SJCRH30 (cell line): ENCODE measurements at places on chromosomes 5 and 9. TPM values are rescaled to one million over a fixed set of nuclear protein-coding genes. Genes with fewer than 3 reads are reported as not detected.

The LRRTM2 gene
- total RNA-seq: 0.89 and 1.6 TPM in 2 replicates

The PCDHGA2 gene
- 0.71 and 1.0 TPM in 2 replicates for total RNA-seq

The NIPAL4 gene
- not detected in 2 replicates for total RNA-seq

The FGFR4 gene
- 563 and 588 TPM in 2 replicates for total RNA-seq

The TOR2A gene
- 3.9 and 5.8 TPM in 2 replicates for total RNA-seq

The CCDC183 gene
- 0.14 TPM in 1 of 2 replicates, not detected in the other for total RNA-seq

The ECPAS gene
- total RNA-seq: 112 and 123 TPM in 2 replicates

The SH2D3C gene
- total RNA-seq: 0.99 and 1.4 TPM in 2 replicates

The CAMLG gene
- total RNA-seq: 27.5 and 31.4 TPM in 2 replicates

The IL7R gene
- 0.14 TPM in 1 of 2 replicates, not detected in the other for total RNA-seq

The CCL19 gene
- not detected in 2 replicates for total RNA-seq

The FAM78A gene
- 2.2 and 2.4 TPM in 2 replicates for total RNA-seq

The SLC1A1 gene
- not detected in 2 replicates for total RNA-seq

The ARL14EPL gene
- 0.06 and 0.66 TPM in 2 replicates for total RNA-seq

The GGTA1 gene
- not detected in 2 replicates for total RNA-seq

The ABLIM3 gene
- 0.10 and 0.33 TPM in 2 replicates for total RNA-seq

The PCDHB11 gene
- total RNA-seq: 8.9 and 9.8 TPM in 2 replicates

- DNase-seq: no peak
Observed at GRCh38 chr5:2997179-2997578, 245.7 kb upstream of the IRX2 start.

GRCh38 chr5:133487093-133487492 lies 125.2 kb downstream of the FSTL4 start:
- no peak for DNase-seq

DNA sequence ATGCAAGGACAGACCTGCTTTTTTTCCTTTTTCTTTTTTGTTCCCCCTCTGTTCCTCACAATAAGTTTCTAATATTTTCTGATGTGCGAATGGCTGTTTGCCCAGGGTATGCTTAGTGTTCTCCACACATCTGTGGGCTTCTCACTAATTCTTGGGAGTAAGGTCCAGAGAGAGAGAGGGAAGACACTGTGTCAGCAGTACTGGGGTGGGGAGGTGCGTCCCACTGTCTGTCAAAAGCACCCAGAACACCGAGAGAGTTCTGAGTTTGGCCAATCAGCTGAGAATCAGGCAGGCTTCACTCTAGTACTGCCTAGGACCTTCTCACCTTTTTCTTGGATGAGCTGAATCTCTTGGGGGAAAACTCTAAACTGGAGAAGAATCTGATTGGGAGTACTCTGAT lies 61.8 kb downstream of the ELL2 start:
- DNase-seq: no peak

GRCh38 chr9:14081745-14082144 lies 232.2 kb downstream of the NFIB start:
- no peak for DNase-seq

DNA sequence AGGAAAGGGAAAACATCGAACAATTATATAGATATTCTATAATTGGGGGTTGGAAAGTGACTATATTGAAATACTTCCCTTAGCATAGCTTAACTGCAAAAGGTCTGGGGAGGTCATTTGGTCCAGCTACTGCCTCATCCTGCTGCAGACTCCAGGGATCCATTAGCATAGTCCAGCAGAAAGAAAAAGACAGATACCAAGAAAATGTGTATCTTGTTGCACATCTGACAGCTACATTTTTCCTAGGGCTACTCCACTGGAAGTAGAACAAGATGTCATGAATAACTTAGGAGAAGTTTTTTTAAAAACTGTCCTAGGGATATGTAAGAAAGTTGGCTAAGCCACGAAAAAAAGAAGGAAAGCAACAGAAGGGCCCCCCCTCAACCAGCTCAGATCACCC lies 92.9 kb upstream of the SLC30A5 start:
- no peak for DNase-seq

- no peak for DNase-seq
Observed at GRCh38 chr5:39433848-39434247, 9.1 kb upstream of the DAB2 start.

DNA sequence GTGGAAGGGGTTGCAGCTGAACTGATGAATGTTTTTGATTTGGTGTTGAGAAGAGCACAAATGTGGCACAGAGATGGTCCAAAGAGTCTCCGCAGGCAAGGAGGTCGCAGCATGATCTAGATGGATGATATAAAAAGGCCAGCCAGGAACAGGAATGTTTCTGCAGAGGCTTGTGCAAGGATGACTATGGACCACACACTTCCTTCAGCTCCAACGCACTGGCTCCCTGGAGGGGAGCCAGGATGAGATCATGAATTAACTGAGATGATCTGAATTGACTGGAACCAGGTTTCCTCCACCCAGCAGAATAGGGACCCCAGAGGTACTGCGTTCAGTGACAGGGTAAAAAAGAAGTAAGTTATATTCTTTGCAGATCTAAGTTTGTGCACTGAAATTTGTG lies 89.0 kb downstream of the ARSB start:
- DNase-seq: peak; percentile 30

- DNase-seq: no peak
Observed at GRCh38 chr5:115888027-115888426, 46.3 kb downstream of the AP3S1 start.

DNA sequence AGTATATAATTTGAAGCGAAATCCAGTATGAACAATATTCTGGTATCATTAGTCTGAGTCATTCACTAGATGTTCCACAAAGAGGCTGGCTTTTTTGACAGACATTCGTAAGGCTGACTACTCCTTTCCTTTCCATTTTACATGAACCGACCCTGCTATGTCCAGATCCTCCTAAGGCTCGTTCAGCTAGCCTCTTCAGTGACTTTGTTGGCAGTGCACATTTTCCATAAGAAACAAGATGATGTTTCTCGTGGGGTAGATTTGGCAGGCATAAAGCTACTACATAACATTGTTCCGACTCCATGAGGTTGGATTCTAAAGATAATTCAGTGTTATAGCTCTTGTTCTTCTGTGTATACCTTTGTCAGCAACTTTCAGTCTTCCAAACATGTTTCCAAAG lies 49.0 kb downstream of the ZNF462 start:
- DNase-seq: no peak

- DNase-seq: no peak
Observed at GRCh38 chr5:75640395-75640794, 29.1 kb downstream of the ANKDD1B start.

DNA sequence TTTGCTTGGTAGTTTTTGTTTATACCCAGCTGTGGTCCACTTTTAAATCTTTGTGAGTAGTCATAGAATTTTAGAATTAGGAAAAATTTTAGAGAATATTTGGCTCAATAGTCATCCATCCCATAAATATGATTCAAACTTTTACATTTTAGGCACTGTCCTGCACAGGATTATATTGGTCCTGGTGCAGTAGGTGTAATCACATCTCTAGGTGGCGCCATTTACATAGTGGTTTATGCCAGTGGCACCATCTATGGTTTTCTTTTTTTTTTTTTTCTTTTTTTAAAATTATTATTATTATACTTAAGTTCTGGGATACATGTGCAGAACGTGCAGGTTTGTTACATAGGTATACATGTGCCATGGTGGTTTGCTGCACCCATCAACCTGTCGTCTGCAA lies 260.7 kb upstream of the KCNN2 start:
- peak; percentile 19 for DNase-seq

DNA sequence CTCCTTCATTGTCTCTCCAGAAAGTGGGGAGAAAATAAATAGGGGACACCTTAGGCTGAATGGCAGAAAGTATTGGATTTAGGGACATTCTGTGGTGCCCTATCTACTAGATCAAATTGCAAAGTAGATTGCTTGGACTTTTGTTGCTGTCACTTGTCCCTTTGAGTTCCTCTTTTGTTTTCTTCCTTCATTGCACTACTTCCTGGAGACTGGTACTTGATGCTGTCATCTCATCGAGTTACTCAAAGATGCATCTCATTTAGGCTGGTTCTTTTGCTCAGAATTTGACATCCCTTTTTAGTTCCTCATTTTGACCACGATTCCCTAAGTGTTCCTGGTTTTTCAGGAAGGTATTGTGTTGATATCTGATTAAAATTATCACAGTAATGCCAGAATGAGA lies 137.6 kb downstream of the ADGRV1 start:
- no peak for DNase-seq

- peak; percentile 48 for DNase-seq
Observed at GRCh38 chr9:5515261-5515650, 4.9 kb downstream of the PDCD1LG2 start.

- no peak for DNase-seq
Observed at GRCh38 chr9:132681561-132681960, 11.3 kb downstream of the GTF3C4 start.

DNA sequence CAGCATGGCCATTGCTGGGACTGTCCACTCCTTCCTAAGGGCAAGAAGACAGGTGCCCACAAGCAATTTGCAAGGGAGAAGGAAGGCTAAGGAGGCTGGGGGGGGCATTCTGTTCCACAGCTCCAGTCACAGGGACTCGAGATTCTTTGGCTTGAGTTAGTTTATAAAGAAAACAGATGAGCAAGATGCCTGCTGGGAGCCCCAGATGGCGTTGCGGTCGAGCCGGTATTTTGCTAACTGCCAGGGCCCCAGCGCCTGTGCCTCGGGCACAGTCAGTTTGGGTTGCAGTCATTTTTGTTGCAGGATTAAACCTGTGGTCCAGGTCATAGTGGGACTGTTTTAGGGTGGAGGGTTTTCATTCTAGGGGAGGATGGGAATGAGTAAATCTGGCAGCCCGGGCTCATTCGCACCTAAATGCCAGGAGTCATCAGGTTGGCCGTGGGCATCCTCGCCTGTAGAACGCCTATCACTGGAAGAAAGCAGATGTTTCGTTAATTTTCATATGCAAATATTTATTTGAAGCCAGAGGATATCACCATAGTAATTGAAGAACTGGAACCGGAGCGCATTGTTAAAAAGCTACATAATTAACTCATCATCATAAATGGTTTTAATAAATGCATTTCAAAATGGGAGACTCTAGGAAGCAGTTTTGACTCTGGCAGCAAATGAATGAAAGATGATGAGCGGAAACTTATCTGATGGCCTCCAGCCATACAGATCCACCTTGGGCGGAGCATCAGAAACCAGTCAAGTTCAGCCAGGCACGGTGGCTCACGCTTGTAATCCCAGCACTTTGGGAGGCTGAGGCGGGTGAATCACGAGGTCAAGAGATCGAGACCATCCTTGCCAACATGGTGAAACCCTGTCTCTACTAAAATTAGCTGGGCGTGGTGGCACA lies 87.1 kb upstream of the FCN2 start:
- DNase-seq: no peak

- no peak for DNase-seq
Observed at GRCh38 chr5:39020458-39020857, 53.7 kb downstream of the RICTOR start.

DNA sequence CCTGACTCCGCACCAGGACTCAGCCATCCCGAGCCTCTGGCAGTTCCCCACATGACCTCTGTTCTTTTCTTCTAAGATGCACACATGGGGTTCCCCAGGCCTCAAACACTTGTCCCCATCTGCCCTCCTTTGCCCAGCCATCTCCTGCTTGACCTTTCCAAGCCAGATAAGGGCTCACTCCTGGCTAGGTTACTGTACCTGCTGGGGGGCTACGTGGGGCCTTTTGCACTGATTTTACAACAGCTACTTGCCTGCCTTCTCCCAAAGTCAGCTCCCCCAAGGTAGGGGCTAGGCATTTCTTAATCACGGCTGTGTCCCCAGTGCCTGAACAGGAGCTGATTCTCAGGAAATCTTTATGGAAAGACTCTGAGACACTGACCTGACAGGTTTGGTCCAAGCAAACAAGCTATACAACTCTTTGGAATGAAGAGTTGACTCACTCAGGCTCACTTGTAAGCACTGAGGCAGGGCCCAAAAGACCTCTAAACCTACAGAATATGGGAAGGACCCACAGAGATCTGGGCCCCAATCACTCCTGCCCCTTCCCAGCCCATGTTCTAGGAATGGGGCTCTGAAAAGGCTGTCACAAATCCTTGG lies 2.5 kb downstream of the MACROH2A1 start:
- DNase-seq: no peak

DNA sequence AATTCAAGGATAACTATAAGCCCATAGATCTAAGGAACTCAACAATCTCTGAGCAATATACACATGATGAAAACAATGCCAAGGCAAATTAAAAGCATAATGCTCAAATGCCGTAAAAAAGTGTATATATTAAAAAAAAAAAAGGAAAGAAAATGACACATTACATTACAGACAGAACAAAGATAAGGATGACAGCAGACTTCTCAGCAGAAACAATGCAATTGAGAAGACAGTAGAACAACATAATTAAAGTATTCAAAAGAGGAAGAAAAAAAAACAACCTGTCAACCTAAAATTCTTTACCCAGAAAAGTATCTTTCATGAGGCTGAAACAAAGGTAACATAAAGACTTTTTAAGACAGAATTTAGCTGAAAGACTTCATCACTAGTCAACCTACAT lies 591.7 kb downstream of the ZNF608 start:
- DNase-seq: peak; percentile 4

DNA sequence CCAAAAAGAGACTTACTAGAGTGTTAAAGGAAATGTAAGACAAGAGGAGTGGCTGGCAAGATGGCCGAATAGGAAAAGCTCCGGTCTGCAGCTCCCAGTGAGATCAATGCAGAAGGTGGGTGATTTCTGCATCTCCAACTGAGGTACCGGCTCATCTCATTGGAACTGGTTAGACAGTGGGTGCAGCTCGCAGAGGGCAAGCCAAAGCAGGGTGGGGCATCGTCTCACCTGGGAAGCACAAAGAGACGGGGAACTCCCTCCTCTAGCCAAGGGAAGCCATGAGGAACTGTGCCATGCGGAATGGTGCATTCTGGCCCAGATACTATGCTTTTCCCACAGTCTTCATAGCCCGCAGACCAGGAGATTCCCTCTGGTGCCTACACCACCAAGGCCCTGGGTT lies 308.7 kb downstream of the AGTPBP1 start:
- no peak for DNase-seq

GRCh38 chr5:160492565-160492964 lies 70.9 kb downstream of the PTTG1 start:
- no peak for DNase-seq

GRCh38 chr5:37835380-37835973 lies 4.4 kb downstream of the GDNF start:
- DNase-seq: no peak

DNA sequence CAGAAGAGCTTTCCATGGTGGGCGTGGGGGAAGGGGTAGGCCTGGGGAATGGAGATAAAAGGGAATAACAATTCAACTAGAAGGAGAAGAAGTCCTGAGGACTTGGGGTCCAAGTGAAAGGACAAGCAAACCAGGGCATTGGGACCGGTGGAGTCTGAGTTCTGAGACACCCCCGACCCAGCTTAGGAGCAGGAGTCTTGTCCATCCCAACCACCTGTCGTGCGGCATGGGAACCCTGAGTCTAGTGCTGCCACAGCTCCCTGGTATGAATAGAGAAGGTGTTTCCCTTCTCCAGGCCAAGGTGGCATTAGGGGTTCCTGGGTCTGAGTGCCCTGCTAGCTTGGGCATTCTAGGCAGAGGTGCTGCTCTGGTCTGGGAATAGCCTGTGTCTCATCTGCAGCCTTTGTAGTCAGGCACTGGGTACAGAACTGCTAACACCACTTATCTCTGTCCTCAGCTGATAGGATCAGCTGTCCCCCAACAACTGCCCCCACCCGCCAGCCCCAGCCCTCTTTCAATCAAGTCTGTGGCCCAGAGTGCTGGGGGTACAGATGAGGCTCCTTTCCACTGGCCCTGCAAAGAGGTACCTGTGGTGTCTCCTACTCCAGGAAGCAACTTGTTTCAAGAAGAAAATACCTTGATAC lies 9.9 kb downstream of the HNRNPAB start:
- no peak for DNase-seq

GRCh38 chr9:111969622-111970021 lies 73.0 kb downstream of the UGCG start:
- DNase-seq: no peak

- DNase-seq: no peak
Observed at GRCh38 chr5:171852255-171852681, 66.7 kb downstream of the SMIM23 start.

- no peak for DNase-seq
Observed at GRCh38 chr5:130138406-130139045, 234.3 kb downstream of the CHSY3 start.
